ENCODE measurements at places on chromosomes 4 and X.
A peak's percentile ranks its signal among the peaks of the same experiment; 100 is the strongest.

- no peak for DNase-seq
Measured at GRCh38 chr4:183342541-183343533, 20.6 kb upstream of the CLDN24 start.

DNA sequence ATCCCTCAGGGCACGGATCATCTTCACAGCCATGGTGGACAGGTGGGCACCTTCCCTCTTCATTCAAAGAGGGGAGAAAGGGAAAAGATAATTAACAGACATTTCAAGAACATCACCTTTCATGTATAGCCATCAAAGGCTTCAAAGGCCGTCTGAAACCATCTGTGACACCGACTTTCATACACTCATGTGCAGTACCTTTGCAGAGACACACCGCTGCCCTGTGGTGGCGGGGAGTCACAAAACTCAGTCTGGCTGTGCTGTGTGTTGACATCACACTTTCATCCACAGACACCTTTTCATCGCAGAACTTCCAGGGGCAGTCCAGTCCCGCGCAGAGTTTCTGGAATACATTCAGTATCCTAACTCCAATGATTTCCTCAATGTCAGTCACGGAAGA, 47.6 kb upstream of the MTNR1A start:
- no peak for DNase-seq

GRCh38 chrX:65750674-65751469, 83.4 kb downstream of the MSN start:
- no peak for DNase-seq

- DNase-seq: no peak
Measured at GRCh38 chr4:146674829-146675570, 36.3 kb downstream of the POU4F2 start.

DNA sequence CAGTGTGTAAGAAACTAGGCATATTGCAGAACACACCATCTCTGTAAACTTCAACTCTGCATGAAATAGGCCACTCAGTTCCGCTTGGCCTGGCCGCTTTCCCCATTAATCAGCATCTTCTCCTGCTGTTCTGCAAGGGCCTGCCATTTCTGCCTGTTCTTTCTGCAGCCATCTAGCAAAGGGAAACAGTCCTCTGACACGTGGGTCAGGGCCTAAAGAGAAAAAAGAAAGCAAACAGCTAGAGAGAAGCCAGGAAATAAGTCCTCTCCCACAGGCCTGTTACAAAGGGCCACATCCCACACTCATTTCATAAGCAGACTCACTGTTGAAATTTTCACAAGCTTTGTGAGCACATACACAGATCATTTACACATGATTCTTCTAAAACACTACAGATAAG, 130.1 kb downstream of the PDE5A start:
- DNase-seq: peak; percentile 72

- no peak for DNase-seq
Measured at GRCh38 chrX:93591398-93591797, 82.0 kb downstream of the NAP1L3 start.

- DNase-seq: no peak
Measured at GRCh38 chr4:81135501-81135900, 79.5 kb downstream of the PRKG2 start.
